Occipital lobe (tissue), 3 donors: ENCODE measurements at places on chromosomes 3 and 15. TPM values are rescaled to one million over a fixed set of nuclear protein-coding genes. Genes with fewer than 3 reads are reported as not detected.
A peak's percentile ranks its signal among the peaks of the same experiment; 100 is the strongest.

DNA sequence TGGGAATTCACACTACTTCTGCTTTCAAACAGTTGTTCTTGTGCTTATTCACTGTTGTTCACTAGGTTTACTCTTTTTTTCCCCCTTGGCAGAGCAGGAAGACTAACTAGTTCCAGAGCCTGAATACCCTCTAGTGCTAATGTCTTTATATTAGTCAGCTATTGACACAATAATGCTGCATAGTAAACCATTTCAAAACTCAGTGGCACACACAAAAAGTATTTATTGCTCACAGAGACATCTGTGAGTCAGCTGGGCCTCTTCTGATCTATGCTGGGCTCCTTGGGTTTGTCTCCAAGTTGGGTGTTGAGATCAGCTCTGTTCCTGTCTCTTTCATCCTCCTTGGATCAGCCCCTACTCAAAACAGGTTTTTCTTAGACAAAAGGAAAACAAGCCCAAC is 51.1 kb downstream of the RSRC1 start:
- no peak for DNase-seq

TRAT1 gene
- not detected for total RNA-seq

DNA sequence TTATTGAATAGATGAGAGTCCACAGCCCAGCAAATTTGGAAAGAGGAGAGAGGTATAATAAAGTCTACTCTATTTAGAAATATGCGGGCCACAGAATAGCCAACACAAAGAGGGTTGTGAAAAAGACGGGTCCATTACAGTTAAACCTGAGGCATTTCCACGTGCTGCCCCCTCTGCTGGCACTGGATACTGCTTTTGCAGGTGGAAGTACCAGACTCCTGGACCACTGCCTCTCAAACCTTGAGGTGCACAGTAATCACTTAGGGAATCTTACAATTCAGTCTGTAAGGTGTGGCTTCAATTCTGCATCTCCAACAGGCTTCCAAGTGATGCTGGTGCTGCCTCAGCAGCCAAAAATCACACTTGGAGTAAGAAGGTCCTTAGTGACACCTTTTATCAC is 3.0 kb upstream of the TFDP2 start:
- DNase-seq = no peak

CSPG4 gene
- total RNA-seq = 5.5 TPM

TUSC7 gene
- not detected for total RNA-seq

DNA sequence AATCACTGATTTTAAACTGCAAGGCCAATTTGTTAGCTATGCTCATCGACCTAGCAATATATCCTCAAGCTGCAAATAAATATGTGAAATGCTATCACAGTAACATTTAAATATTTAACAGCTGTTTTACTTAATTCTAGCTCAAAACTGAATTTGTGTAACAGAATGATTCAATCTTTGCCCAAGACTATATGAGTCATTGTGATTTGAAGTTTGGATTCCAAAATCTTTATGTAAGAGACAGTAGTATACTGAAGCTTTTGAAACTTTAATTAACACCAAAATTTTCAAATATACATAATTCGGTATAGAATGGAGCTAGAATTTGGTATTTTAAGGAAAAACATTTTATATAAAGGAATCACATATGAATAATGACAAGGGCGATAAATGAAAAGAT is 603.0 kb upstream of the ROBO2 start:
- no peak for DNase-seq

GRCh38 chr3:63654931-63655330 is 2.5 kb downstream of the SNTN start:
- no peak for DNase-seq

DNA sequence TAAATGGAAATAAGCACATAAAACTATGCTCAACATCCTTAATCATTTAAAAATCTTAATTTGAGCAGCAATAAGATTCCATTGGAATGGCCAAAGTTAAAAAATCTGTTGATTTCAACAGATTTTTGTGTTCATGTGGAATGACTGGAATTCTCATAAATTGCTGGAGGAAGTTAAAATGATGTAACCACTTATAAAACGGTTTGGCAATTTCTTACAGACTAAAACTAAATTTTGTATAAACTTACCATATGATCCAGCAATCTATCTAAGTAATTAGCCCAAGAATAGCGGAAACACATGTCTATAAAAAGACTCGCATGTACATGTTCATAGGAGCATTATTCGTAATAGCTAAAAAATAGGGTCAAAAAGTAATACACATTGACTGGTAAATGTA is 1713.6 kb downstream of the SI start:
- no peak for DNase-seq

NCK1 gene
- total RNA-seq = 40.7 TPM

SOX14 gene
- not detected for total RNA-seq

HTR3E gene
- total RNA-seq = not detected

DNA sequence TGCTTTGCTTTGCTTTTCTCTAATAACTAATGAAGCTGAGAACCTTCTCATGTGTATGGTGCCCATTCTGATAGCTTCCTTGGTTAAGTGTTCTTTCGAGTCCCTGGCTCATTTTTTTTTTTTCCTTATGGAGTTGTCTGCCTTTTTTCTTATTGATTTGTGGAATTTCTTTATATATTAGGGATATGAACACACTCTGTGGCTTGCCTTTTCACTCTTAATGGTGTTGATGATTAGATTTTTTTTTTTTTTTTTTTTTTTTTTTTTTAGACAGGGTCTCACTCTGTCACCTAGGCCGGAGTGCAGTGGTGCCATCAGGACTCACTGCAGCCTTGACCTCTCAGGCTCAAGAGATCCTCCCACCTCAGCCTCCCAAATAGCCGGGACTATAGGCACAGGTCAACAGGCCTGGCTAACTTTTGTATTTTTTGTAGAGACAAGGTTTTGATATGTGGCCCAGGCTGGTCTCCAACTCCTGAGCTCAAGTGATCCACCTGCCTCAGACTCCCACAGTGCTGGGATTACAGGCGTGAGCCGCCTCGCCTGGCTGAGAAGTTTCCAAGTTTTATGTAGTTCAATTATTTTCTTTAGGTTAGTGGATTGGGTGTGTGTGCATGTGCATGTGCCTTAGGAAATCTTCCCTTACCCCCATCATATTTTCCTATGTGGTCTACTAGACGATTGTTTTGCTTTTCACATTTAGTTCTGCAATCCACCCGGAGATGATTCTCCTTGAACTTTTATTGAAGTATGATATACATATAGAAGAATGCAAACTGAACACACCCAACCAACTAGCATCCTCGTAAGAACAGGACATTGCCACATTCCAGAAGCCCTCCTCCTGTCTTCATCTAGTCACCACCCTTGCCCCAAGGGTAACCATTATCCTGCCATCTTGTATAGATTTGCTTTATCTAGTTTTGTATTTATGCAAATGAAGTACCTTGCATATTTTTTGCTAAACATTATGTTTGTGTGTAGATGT is 1.7 kb upstream of the SNRPA1 start:
- no peak for DNase-seq

DNA sequence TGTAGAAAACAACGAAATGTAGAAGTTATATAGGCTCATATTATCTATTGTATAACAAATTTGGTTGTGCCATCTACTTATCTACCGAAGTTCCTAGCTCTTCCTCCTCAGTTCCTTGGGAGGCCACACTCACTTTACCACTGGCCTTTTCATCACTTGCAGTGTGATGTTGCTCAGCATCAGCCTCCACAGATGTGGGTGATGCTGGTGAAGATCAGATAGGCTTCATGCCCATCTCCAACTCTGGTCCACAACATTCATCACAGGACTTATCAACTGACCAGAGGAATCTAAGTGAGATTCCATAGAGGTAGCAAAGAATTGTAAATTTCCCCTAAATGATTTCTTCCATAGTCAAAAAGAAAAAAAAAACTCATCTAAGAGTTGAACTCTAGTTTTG is 8.4 kb downstream of the CD200 start:
- no peak for DNase-seq

DNA sequence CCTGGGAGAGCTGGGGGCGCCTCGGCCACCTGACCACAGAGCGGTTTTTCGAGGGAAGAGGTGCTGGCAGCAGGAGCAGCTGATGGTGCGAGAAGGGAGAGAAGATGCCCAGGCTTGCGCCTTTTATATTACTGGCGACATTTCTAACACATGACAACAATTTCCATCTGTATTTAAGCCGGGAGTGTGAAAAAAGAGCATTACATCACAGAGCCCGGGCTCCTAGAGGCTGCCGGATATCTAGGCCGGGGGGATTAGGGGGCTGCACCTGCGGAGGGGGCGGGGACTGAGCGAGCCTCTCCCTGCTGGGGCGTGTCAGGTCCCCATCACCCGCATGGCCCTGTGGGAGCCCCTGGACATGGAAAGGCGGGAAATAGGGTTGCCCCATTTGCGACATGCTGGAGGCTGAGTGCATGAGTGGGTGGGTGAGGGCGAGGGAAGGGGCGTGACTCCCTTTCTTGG is 440.7 kb downstream of the MAGI1 start:
- DNase-seq = no peak

GRCh38 chr3:131898346-131898745 is 136.5 kb downstream of the CPNE4 start:
- DNase-seq = no peak

DNA sequence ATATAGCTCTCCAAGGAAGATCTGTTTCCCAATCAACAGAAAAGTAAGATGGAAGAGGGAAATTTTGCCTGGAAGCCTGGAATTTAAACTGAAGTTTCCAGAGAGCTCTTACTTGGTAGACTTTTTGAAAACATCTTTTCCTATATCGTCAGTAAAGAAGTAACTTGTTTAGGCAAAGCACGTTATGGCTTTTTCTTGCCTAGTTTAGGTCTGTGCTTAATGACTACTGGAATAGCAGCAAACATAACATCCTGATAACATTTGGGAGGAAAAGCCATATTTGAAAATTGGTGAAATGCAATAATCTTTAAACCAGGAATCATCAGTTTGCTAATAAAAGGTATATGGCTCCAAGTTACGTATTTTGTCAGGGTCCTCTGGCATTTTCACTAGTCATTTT is 160.4 kb upstream of the CGNL1 start:
- no peak for DNase-seq

DNA sequence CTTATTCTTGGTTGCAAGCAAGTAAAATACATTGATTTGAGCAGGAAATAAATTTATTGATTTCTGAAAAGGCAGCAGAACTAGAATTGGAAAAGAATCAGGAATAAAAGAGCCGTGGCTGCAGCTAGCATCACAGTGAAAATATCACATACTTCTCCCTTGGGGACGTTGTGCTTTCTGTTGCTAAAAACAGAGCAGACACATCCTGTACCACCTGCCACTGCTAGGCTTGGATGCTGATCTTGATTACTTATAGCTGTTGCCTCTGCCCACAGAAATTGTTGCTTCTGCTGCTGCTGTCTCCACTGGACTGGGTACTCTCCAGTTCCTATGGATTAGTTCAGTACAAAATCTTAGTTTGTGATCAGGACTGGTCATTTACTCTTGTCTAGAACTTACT is 283.8 kb downstream of the C3orf38 start:
- peak; percentile 8 for DNase-seq

TBC1D5 gene
- total RNA-seq = 110 TPM

SH3GL3 gene
- 186 TPM for total RNA-seq

DNA sequence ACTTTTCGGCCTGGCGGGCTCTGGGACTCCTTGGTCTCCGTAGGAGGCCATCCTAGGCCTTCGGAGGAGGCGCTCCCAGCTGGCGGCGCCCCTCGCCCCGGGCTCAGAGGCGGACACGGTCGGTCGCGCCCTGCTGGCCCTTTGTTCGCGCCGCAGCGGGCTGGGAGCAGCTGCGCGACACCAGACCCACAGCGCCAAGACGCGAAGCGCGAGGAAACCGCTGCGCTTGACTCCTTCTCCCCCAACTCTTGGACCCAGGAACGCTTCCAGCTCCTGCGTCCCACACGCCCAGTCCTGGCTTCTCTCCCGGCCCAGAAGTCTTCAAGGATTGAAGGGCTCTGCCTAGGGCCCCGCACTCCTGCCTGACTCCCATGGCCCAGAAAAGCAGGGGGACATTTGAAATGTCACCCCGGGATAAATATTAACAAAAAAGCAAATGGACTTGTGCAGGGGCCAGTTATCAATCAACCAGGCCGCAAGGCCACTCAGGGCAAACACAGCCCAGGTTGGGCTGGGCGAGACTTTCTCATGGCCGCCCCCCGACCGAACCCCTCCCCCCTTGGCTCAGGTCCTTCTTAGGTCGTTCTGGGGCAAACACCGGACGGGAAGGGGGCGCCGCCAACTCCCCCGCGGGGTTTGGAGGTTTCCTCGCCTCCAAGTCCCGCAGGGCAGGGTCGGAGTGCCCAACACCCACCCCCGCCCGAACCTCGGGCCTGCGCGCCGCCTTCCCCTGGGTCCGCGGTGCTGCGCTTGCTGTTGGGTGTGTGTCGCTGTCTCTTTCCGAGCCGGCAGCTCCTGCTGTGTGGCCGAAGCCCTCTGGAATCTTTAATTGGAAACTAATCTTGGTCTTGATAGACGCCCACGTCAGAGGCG is 5.1 kb downstream of the ONECUT1 start:
- no peak for DNase-seq

CD80 gene
- 0.78 TPM for total RNA-seq

- DNase-seq = no peak
Observed at GRCh38 chr3:180294282-180295027, 257.7 kb upstream of the PEX5L start.

SLC6A11 gene
- total RNA-seq = 35.1 TPM

NR1I2 gene
- total RNA-seq = 0.16 TPM

GRCh38 chr15:36729418-36729817 is 150.0 kb downstream of the CDIN1 start:
- no peak for DNase-seq

DNA sequence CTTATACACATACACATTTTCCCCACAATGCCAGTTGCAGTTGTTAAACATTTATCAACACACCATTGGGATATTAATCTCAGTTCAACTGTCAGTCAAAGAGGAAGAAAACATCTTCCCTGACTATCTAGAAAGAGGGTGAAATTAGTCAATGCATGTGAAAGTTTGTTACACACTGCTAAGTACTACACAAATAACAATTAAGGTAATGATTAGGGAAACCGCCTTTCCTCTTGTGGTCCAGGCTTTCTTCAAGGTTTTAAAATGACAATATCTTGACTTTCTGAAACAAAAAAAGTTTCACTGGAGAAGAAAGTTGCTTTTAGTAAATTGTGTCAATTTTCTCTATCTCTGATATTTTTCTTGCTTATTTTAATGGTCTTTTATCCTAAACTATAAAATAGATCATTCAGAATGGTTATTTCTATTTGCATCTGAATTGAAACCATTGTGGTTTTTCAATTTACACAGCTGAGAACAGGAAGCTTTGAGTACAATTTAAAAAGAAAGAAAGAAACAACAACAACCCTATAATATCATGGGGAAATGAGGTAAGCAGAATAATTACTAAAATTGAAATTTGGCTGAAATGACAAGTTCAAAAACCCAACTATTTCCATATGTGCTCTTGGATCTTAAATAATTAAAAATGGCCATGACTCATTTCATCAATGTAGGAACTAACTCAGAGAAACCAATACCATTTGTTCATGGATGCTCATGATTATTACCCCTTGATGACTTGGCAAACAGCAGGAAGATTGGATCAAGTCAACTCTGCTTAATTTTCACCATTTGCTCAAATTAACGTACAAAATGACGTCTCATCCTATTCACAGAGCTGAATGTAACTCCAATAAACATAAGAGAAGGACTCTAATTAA is 31.7 kb downstream of the GPR149 start:
- no peak for DNase-seq
